ENCODE measurements at places on chromosomes 7 and 10. TPM values are rescaled to one million over a fixed set of nuclear protein-coding genes. Genes with fewer than 3 reads are reported as not detected.
A peak's percentile ranks its signal among the peaks of the same experiment; 100 is the strongest.

GRCh38 chr7:151400626-151401315 lies 9.1 kb downstream of the WDR86 start:
- no peak for DNase-seq

The PGAM2 gene
- 0.98 TPM for total RNA-seq

- DNase-seq = no peak
Measured at GRCh38 chr10:32318476-32318896, 28.5 kb downstream of the EPC1 start.

GRCh38 chr7:30727061-30727945 lies 24.6 kb upstream of the INMT start:
- DNase-seq = no peak

- DNase-seq = no peak
Measured at GRCh38 chr10:102632394-102633111, 11.7 kb upstream of the TRIM8 start.

The IFIT1 gene
- total RNA-seq = 7.2 TPM

- no peak for DNase-seq
Measured at GRCh38 chr10:49361178-49361554, 34.7 kb downstream of the DRGX start.

DNA sequence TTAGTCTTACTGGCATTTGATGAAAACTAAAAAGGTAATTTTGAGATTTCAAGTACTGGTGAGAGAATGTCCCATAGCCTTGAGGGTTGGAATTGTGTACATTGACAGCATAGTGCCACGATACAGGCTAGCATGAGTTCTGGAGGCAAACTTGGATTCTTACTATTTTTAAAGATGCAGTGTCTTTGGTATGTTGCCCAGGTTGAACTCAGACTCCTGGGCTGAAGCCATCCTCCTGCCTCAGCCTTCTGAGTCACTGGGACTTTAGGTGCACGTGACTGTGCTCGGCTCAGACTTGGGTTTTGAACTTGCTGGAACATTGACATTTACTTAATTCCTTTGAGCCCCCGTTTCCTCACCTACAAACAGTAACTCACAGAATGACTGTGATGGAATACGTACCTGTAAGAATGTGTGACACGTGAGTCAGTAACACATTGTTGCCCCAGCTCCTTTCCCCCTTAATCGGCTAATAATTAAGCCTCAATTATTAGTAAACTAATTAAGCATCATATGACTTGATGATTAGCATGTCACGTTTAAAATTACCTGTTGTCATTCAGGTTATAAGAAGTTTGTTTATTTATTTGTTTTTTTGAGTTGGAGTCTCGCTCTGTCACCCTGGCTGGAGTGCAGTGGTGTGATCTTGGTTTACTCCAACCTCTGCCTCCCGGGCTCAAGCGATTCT lies 10.6 kb downstream of the DNAJB6 start:
- DNase-seq = peak; percentile 18

The PODXL gene
- 40.8 TPM for total RNA-seq

The CACNB2 gene
- total RNA-seq = 6.6 TPM

DNA sequence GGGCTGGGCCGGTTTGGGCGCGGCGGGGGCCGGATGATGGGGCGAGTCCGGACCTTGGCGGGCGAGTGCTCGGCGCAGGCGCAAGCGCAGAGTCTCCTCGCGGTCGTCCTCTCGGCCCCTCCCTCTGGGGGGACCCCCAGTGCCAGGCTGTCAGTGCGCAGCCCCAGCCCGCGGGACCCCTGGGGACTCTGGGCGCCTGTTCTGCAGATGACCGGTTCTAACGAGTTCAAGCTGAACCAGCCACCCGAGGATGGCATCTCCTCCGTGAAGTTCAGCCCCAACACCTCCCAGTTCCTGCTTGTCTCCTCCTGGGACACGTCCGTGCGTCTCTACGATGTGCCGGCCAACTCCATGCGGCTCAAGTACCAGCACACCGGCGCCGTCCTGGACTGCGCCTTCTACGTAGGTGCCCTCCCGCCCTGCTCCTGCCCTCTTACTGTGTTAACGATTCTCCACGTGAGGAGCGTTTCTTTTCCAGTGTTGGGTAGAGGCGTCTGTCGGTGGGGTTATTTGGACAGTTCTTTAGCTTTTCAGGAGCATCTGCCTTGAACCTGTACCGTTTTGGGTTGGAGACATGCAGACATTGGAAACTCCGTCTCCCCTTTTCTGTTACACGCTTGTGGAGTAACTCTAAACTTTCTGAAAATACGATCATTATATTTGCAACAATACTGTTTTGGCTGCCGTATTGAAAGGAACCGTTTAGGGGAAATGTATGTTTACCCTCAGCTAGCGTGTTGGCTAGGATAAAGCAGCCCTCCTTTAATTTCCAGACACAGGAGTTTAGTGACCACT lies 706 bp downstream of the BUB3 start:
- no peak for DNase-seq

DNA sequence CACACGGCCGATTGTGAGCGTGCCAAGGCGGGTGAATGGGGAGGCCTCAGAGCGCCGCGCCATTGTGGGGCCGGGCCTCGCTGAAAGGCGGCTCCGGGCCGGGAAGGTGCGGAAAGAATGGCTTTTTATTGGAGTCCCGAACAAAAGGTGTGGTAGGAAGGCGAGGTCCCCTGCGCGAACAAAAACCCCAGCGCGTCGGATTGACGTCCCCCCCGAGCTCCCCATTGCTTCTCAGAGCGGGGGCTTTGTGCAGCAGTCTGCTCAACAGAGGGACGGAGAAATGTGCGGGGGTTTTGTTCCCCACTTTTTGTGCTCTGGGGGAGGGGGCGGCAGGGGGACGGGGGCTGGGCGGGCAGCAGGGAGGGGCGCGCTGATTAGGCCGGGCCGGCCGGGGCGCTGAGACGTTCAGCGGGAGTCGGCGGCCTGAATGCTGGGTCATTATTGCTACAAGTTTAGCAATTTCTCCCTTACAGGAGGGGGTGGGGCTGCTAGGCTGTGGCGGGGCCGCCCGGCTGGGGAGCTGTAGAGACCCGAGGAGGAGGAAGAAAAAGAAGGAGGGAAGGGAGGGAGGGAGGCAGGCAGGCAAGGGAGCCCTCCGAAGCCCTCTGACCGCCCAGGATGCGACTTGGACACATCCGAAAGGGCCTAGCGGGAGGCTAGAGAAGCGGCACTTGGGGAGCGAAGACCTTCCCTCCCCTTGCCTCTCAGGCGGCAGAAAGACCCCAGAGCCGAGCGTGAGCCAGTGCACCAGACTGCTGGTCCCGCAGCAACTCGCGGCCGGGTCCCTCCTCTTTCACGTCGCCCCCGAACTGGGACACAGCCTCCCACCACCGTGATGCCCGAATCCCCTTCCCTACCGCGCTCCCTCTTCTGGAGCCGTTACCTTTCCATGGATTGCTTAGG lies 4.6 kb downstream of the NKX2-3 start:
- no peak for DNase-seq

The H2AZ2 gene
- total RNA-seq = 97.5 TPM

GRCh38 chr7:39733881-39734632 lies 110.7 kb downstream of the RALA start:
- DNase-seq = no peak

The PITRM1 gene
- 83.7 TPM for total RNA-seq

DNA sequence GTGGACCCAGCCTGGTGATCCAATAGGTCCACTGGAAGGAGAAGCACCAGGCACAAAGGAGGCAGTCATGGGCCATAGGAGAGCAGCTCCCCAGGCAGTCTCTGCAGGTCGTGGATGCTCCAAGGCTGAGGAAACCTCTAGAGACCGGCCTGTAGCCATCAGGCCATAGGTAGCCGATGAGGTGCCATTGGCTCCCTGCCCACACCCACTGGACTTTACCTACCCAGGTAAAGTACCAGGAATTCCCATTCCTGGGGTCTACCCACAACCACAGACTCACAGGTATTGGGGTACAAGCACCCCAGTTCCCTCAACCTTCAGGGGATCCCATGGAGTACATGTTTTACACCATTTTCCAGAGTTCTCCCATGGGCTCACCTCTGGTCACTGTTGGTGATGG lies 188.0 kb upstream of the TCERG1L start:
- no peak for DNase-seq

- no peak for DNase-seq
Measured at GRCh38 chr10:124180044-124180745, 86.8 kb upstream of the CHST15 start.

The SLC39A12 gene
- total RNA-seq = not detected

The PTN gene
- 7.5 TPM for total RNA-seq

The MMRN2 gene
- total RNA-seq = 64.7 TPM

DNA sequence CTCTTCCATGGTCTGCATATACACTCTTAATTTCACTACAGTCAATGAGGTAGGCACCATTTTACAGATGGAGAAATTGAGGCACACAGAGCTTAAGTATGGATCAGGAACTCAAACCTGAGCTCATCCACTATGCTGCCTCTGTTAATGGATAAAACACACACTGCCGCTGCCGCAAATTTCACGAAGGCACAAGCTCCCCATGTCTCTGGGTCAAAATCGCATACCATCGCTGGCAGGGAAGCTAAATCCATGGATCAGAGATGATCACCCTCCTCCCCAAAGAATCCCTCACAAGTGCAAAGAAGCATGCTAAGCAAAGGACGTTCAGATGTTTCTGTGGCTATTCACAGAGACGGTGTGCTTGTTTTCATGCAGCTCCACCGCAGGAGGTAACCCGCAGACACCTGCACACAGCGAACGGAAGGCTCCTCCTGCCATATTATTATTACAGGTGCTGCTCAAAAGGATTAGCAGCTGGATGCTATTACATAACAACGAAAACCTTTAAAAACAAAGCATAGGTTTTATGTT lies 109.3 kb downstream of the UBE2H start:
- DNase-seq = no peak

DNA sequence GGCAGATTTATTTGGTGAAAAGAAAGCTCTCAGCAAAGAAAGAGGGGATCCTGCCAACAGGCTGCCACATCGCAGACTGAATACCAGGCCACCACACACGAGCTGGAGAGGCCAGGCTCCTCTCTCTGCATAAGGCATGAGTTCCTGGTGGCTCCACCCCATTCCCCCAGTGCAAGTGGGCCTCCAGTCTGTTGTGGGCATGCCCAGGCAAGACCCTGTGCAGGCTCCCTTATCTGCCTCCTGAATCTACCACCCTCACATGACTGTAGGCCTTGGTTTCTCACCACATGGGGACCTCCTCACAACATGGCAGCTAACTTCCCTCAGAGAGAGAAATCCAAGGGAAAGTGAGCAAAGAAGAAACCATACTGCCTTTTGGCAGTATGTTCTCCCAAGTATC lies 26.7 kb upstream of the CUL1 start:
- DNase-seq = no peak

GRCh38 chr7:93212881-93213280 lies 13.4 kb downstream of the HEPACAM2 start:
- DNase-seq = no peak

DNA sequence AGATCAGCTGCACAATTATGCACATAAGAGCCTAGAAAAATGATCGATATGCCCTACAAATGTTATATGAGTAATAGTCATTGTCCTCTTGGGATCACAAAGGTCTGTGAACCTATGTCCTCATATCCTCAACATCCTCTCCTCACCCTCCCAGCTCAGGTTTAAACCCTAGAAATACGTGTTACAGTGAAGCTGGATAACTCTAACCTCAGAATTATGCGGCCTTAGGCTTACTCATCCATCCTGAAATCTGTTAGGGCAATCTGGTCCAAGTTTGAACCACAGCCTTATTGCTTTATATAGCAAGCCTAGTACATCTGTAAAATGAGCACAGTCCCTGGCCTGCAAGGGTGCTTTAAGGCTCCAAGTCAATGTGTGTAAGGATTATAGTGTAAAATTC lies 84.2 kb upstream of the FRMD4A start:
- no peak for DNase-seq

DNA sequence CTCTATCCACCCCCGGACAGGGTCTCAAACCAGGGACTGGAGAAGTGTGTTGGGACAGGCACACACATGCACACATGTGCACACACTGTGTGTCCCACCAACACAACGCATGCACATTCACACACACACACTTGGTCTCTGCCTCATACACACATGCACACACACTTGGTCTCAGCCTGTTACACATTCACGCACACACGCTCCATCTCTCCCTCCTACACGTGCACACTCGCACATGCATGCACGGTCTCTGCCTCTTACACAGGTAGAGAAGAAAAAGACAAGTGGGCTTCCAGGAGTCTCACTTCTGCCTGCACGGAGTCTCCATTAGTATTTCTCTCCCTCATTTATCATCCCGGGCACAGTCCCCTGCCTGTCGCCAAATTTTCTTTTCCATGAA lies 171.2 kb downstream of the EBF3 start:
- DNase-seq = no peak

- no peak for DNase-seq
Measured at GRCh38 chr7:70347463-70348254, 749.4 kb downstream of the AUTS2 start.

The PTF1A gene
- total RNA-seq = not detected

DNA sequence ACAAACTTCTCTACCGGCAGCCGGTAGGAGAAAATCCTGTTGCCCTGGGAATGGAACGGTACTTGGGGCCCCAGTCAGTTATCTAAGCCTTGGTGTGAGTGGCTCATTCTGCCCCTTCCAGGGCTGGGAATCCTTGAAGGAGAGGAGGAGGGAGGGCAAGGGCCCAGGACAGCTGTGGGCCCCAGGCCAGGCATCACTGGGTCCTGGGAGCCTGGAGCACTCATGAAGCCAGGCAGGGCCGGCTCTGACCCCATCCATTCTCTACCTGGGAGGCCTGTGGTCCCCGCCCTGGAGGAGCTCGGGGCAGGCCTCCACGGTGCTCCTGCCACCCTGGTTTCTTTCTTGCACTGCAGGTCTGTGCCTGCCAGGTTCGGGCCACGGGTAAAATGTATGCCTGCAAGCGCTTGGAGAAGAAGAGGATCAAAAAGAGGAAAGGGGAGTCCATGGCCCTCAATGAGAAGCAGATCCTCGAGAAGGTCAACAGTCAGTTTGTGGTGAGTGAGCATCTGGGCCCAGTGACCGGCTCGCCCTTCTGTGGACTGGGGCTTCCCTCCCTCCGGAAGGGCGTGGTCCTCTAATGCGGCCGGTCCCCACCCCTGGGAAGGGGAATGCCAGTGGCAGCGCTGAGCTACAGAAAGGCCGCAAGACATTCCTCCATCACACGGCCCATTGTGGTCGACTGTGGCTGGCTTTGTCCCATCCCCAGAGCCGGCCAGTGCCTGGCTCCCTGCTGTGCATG lies 111.3 kb downstream of the RGS10 start:
- DNase-seq = no peak

DNA sequence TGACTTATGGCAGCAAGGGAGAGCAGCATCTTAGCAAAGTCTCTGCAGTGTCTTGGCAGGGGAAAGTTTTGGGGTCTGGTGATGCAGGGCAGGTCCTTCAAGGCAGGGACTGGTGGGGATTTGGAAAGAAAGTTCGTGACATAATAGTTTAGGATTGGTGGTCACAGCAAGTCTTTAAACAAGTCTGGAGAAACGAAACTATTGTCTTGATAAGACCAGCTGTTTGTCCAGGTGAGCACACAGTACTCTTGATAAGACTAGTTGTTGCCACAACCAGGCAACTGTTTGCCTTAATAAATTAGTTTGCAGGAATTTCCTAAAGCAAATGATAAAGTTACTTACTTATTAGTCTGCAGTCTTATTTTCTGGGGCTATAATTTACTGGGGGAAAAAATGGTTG lies 136.1 kb downstream of the AKR1D1 start:
- no peak for DNase-seq

- no peak for DNase-seq
Measured at GRCh38 chr10:124592101-124592500, 130.5 kb downstream of the LHPP start.
